ENCODE measurements at places on chromosomes 2 and 18.

- DNase-seq, result no peak
Measured at GRCh38 chr2:201191132-201191875, 8.4 kb downstream of the CASP10 start.

DNA sequence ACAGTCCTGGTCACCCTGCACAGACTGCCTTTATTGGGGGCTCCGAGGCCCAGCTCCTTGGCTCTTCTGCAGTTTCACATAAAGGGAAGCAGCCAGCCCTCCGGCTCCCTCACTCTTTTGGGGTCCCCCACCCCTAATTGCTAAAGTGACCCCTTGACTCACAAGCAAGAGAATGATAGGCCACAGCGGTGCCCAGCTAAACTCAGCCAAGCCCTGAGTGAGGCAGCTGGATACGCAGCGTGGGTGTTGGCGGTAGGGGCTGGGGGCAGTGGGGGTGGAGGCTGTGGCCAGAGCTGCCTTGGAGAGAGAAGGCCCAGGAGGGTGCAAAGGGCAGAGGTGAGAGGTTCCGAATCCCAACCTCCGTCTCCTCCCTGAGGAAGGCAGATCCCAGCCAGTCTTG, 25.5 kb upstream of the ALPP start:
- DNase-seq, result no peak

DNA sequence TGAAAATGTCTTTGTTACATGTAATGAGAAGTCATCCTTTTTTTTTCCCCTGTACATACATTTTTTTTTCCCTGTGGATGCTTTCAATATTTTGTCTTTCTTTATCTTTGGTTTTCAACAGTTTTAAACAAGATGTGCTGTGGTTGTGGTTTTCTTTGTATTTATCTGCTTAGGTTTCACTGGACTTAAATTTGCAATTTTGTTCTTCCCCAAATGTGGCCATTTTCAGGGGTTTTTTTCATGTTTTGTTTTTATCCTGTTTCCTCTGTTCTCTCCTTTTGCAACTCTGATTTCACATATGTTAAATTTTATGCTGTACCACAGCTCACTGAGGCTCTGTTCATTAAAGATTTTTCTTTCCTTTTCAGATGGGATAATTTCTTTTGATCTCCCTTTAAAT, 41.7 kb downstream of the GALNT1 start:
- DNase-seq, result no peak

GRCh38 chr2:227388537-227389011, 825 bp upstream of the SCYGR1 start:
- DNase-seq, result no peak
